EL (cell line): ENCODE measurements at places on chromosomes 1 and 21.

- DNase-seq = no peak
Measured at GRCh38 chr1:189405419-189405818, 1072.2 kb downstream of the BRINP3 start.

- no peak for DNase-seq
Measured at GRCh38 chr1:67882196-67882958, 49.1 kb upstream of the GNG12 start.

DNA sequence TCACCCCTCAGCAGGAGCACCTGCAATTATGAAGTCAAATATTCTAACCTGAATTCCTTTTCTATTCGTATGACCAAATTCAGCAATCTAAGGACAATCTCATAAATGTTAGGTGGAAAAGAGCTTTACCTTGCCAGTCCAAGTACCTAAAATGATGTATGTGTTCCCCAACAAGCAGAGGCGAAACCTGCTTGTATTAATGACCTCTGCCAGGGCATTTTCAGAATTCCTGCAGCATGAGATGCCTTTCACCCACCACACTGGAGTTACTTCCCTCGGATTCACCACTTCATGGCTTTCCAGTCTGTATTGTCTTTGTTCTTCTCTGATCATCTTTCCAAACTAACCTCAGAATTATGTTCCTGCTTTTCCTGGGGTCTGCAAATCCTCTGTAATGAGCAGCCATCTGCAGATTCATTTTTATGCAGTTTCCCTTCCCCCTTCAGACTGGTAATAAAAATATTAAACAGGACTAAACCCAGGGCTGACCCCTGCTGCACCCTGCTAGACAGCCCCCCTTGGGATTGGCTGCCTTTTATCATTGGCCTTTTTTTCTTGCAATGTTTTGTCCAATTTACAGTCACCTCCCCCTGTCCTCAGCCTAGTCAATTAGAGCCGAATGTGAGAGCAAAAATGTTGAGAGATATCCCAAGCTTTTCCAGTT is 26.6 kb upstream of the CASQ2 start:
- no peak for DNase-seq

- DNase-seq = no peak
Measured at GRCh38 chr1:107993920-107994319, 28.9 kb upstream of the VAV3 start.

DNA sequence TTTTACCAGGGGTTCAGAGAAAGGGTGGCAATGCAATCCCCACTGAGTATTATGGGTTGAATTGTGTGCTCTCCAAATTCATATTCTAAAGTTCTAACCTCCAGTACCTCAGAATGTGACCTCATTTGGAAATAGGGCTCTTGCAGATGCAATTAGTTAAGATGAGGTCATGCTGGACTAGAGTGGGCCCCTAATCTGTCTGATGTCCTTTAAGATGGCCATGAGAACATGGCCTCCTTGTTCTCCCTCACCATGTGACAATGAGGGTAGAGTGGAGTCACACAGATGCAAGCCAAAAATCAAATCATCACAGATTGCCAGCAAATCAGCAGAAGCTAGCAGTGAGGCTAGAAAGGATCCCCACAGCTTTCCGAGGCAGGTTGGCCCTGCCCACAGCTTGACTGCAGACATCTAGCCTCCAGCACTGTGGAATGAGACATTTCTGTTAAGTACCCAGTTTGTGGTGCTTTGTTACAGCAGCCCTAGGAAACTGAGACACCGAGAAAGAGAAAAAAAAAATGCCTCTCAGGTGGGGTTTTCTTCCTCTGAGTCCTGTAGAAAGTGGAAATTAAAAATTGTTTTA is 25.5 kb upstream of the CREG1 start:
- DNase-seq = no peak

DNA sequence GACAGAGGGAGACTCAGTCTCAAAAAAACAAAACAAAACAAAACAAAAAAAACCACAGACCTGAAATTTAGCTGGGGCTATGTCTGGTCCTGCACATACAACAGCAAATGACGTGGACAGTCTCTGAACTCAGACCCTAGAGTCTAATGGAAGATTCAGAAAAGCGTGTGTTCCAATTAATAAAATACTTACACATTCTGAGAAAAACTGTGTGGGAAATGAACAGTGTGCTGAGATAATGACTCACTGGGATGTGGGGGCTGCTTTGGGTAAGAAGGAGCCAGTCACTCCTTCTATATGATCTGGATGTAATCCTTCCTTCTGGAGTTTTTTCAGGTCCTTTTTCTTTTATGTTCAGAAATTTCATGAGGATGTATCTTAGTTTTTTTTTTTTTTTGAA is 29.4 kb downstream of the CLDN14 start:
- DNase-seq = peak; percentile 25

GRCh38 chr1:168097921-168098528 is 38.7 kb downstream of the GPR161 start:
- DNase-seq = no peak

DNA sequence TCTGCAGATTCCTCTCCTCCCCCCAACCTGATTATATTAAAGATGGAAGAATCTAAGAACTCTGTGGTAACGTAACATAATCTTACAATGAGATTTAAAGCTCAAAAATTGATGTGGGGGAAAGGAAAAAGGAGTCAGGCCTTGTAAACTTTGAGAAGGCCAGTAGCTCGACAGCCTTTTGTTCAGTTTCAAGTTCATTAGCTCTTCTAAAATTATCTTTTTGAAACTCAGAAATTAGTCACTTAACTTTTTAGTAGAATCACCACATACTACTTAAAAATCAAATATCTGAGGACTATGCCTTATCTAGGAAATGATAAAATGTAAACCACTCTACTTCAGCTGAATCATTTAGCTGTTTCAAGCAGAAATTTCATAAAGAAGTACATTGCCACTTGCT is 996.2 kb downstream of the AMY1C start:
- DNase-seq = no peak

DNA sequence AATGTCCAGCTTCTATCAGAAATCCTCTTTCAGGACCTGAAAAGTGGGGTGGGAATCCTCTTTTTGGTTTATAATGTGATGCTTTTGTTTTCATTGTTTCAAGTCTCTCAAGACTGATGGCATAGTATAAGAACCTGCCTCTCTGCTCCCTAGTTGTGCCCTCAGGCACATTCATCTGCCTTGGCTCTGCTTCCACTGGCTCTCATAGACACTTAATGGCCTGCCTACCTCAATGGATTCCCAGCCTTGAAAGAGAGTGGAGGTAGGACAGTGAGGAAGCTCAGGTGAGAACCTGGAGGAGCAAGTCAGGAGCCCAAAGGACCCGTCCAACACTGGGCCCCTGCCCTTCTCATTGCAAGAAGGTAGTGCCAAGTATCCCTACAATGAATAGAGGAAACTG is 4.8 kb downstream of the TTLL7 start:
- no peak for DNase-seq
